ENCODE measurements at places on chromosomes 12 and 14.

GRCh38 chr12:12047682-12048081 lies 23.1 kb upstream of the BCL2L14 start:
- no peak for DNase-seq

GRCh38 chr14:54627219-54627539 lies 60.3 kb downstream of the SAMD4A start:
- DNase-seq = no peak

GRCh38 chr12:120588948-120589930 lies 8.0 kb upstream of the POP5 start:
- DNase-seq = no peak

GRCh38 chr12:119241580-119242169 lies 62.9 kb downstream of the HSPB8 start:
- DNase-seq = no peak

- DNase-seq = no peak
Measured at GRCh38 chr14:25034803-25035681, 14.9 kb downstream of the STXBP6 start.

- DNase-seq = peak; percentile 23
Measured at GRCh38 chr12:82527165-82527780, 159.4 kb upstream of the TMTC2 start.

- DNase-seq = no peak
Measured at GRCh38 chr14:104316723-104317491, 178.5 kb downstream of the KIF26A start.

GRCh38 chr12:109131154-109132050 lies 15.0 kb downstream of the ACACB start:
- DNase-seq = peak; percentile 37

GRCh38 chr12:117025481-117026151 lies 73.6 kb downstream of the TESC start:
- DNase-seq = peak; percentile 67

GRCh38 chr14:64610049-64610746 lies 60.4 kb downstream of the PPP1R36 start:
- DNase-seq = no peak

GRCh38 chr14:100031506-100032281 lies 33.5 kb upstream of the EVL start:
- peak; percentile 97 for DNase-seq

DNA sequence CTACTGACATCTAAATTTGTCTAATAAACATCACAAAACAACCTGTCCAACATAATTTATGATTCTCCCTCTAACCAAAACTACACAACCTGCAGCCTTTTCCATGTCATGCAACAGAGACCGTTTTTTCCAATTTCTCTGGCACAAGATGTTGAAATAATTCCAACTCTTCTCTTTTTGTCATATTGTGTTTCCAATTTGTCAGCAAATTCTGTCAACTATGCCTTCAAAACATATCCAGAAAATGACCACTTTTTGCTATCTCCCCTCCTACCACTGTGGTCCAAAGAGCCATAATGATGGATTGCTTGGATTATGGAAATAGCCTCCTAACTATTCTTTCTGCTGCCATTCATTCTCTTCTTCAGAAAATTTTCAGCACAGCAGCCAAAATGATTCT lies 31.3 kb upstream of the SSTR1 start:
- no peak for DNase-seq

DNA sequence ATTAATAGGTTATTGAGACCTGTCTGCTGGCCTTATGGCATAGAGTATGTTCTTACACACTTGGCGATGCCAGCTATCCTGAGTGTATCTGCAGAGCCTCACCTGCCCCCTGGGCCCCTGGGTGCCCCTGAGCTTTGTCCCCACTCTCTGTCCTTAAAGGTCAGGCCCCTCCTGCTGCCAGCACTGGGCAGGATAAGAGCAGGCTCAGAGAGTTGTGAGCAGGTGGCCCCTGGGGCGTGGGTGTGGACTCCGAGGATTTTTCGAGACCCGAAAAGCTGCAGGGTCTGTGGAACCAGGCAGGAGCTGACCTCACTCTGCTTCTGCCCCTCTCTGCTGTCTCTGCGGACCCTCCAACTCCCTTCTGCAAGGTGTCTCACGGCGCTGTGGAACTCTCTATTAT lies 8.2 kb downstream of the HIP1R start:
- DNase-seq = no peak

GRCh38 chr12:3341594-3341993 lies 149.4 kb upstream of the PRMT8 start:
- DNase-seq = no peak

- DNase-seq = no peak
Measured at GRCh38 chr12:127803545-127803944, 463.4 kb upstream of the TMEM132C start.

GRCh38 chr12:131830914-131831571 lies 2.9 kb downstream of the MMP17 start:
- peak; percentile 62 for DNase-seq

DNA sequence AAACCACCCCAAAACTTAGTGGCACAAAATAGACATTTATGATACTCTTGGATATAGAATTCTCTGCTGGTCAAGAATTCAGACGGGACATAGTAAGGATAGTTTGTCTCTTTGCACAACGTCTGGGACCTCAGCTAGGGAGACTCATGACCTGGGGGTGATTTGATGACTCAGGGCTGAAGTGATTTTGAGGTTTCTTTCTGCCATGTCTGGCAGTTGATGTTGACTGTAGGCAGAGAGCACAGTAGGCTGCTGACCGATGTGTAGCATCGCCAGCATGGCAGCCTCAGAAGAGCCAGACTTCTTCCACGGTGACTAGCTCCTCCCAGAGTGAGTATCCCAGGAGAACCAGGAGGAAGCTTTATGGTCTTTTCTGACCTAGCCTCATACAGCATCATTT lies 88.9 kb upstream of the FRMD6 start:
- DNase-seq = peak; percentile 71

DNA sequence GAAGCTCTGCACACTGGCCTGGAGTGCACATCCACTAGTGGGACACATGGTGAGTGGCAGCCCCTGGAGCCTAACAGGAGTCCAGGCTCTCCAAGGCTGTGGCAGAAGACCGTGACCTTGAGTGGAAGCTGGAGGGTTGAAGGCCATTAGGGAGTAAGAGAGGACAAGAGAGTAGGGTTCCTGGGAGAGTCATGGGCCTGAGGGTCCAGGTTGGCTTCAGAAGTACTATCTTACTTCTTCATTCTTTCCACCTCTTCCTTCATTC lies 406 bp downstream of the IL23A start:
- DNase-seq = no peak

DNA sequence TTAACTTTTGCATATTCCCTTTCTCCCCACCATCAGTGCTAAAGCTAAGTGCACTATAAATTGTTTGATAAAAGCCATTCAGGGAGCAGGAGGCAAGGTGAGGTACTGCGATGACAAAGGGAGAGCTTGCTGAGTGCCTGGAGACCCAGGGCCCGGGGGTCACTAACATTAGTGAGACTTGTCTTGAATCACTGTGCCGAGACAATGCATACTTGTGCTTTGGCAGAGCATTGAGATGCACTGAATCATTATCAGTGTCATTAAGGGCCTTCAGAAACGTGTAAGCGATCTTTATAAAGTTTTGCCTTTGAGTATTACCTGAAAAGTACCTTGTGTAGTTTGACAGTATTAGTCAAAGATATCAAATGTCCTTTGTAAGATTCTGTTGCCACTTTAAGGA lies 447.5 kb downstream of the PCNX1 start:
- peak; percentile 15 for DNase-seq

DNA sequence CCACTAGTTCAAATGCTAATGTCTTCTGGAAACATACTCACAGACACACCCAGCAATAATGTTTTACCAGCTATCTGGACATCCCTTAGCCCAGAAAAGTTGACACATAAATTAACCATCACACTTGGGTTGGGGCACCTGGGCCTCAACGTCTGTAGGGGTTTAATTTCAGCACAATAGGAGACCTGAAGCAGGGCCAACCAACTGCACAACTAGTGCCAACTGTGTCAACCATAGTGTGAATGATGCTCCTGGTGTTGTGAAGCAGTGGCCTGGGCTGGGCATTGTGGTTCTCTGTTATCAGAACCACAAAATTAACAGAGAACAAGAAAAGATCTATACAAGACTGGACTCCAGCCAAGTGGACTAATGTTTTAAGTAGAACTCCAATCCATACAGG lies 106.7 kb upstream of the PPM1H start:
- no peak for DNase-seq

GRCh38 chr14:86086962-86087361 lies 557.0 kb downstream of the FLRT2 start:
- no peak for DNase-seq

DNA sequence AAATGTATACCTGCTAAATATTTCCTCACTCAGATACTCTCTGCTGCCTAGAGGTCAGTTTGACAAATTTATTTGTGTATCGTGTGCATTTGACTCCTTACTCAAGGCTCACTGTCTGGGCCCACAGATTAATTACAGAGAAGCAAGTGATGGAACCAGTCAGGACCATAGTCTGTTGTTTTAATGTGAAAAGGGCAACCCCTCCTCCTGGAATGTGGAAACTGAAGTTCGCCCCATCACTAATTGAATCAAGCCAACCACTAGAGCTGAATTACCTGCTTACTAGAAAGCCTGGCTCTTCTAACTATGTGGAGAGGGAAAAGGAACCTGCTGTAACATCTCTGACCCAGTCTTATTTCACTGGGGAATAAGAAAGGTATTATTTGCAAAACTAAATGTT lies 199.9 kb upstream of the KRR1 start:
- DNase-seq = no peak

- DNase-seq = no peak
Measured at GRCh38 chr14:75040959-75041358, 10.3 kb downstream of the MLH3 start.

- DNase-seq = no peak
Measured at GRCh38 chr12:6894321-6894720, 10.3 kb upstream of the LRRC23 start.

DNA sequence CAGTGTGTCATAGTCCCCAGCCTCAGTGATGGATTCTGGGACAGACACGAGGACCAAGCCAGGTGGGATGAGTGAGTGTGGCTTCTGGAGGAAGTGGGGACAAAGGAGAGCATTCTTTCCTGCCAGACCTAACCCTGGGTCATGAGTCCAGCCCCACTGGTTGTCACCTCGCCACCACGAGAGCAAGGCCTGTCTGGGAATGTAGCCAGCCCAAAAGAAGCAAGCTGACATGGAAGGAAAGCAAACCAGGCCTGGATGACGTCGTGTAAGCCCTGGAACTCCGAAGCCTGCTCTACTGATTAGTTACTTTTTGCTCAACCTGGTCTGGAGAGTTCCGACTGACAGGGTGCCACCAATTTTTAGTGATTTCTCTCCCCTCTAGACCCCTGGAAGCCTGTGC lies 105.9 kb downstream of the SINHCAF start:
- DNase-seq = no peak

DNA sequence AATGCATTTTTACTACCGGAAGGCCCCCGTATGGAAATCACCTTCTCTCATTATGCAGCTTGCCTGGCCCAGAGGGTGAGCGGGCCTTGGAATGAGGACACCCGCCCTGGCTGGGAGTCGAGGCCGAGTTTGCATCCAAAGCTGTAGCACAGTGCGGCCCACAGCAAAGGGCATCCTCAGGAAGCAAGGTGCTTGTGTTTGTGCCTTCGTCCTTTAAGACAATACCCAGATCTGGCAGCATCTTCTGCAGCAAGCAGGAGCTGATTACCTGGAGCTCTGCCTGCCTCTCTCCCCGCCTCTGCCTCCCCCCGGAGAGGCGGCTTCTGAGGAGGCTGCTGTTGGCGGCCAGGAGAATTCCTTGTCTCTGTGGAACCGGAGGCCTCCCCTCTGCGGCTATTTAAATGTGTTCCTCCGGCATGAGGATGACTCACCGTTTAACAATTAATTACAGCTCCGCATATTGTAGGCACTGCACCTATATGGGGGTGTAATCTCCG lies 145.3 kb downstream of the CACNA1C start:
- peak; percentile 79 for DNase-seq

DNA sequence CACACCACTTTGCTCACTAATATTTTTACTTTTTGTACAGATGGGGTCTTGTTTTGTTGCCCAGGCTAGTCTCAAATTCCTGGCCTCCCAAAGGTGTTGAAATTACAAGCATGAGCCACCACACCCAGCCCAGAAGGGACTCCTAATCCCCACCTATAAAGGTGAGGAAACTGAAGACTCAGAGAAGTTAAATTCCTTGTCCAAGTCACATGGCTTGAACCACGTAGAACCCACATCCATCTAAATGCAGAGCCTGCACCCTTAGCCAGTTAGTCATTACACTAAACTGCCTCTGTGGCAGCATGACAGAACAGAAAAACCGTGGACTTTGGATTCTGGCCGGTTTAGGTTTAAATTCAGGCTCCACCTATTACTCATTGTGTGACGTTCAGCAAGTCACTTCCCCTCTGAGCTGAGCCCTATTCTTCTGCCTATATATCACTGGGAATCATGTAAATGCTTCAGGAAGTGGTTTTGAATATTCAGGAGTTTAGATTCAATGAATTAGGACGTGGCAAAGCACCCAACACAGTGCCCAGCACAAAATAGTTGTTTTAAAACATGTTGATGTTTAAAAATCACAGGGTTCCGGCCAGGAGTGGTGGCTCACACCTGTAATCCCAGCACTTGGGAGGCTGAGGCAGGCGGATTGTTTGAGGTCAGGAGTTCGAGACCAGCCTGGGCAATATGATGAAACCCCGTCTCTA lies 3.0 kb upstream of the CORO1C start:
- DNase-seq = peak; percentile 85

DNA sequence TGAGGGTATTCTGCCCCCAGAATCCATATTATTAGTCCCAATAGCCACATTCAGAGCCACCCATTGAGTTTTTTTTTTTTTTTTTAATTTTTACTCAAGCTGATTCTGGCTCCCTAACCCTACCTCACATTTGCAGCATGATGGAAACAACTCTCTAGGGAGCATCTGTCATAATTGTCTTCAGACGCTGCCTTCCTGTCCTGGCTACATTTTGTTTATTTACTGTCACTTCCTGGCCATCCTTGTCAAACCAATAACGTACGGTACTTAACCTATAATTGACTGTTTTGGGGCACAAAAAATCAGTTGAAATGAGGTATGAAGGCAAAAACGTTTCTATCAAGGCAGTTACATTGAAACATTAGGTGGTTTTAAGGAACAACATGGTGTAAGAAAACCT lies 2.1 kb downstream of the GLIPR1 start:
- no peak for DNase-seq

GRCh38 chr14:89509891-89510290 lies 92.9 kb upstream of the FOXN3 start:
- DNase-seq = peak; percentile 88

GRCh38 chr12:93148412-93148811 lies 219.3 kb upstream of the EEA1 start:
- DNase-seq = no peak

All from Daoy (cell line).